ENCODE measurements at places on chromosomes 3 and 15.
A peak's percentile ranks its signal among the peaks of the same experiment; 100 is the strongest.

DNA sequence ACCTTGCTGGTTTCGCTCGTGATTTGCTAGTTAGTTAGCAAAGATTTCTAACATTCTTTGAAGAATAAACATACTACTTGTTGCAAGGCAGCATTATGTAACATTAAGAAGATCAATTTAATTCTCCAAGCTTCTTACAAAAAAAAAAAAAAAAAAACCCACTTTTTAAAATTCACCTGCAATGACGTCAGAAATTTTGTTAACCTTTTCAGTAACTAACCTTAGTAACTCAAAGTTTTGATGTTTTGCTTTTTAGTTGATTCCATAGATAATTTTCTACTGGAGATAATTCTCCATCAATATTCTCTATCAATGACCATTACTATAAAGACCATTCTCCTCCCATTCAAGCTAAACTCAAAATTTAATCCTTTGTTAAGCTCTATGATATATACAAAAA, 491.8 kb upstream of the TBL1XR1 start:
- DNase-seq, result no peak

GRCh38 chr3:107211608-107212007, 165.6 kb upstream of the CCDC54 start:
- DNase-seq, result no peak

- no peak for DNase-seq
Observed at GRCh38 chr15:39040861-39041260, 476.2 kb upstream of the RASGRP1 start.

- DNase-seq, result no peak
Observed at GRCh38 chr3:16399473-16399872, 114.0 kb downstream of the RFTN1 start.

DNA sequence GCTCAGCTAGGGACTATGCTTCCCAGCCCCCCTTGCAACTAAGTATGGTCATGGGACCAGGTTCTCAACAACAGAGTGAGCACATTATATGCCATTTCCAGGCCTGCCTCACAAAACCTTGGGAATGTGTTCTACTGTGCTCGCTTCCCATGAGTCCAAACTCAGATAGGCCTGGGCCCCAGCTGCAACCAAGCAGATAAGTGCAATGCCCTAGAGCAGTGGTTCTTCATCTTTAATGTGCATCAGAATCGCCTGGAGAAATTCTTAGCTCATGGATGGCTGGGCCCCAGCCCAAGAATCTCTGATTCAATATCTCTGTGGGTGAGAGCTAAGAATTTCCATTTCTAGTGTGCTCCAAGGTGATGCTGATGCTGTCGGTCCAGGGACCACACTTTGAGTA, 27.5 kb upstream of the TBC1D21 start:
- DNase-seq, result no peak

DNA sequence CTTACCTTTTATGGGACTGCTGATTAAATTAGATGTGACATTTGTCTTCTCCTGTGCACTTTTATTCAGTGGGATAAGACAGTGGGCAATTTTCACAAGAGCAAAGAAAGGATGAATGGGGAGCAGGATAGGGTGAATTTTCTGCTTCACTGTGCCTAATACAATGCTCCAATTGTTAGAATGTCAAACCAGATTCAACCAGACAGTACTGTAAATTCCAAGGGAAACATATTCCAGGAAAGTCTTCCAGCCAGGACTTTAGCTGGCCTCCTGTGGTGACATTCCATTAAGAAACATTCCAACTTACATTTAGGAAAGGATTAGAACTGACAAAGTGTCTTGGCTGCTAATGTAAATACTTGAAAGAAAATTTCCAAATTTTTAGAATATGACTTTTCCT, 100.1 kb upstream of the PROK2 start:
- DNase-seq, result no peak

DNA sequence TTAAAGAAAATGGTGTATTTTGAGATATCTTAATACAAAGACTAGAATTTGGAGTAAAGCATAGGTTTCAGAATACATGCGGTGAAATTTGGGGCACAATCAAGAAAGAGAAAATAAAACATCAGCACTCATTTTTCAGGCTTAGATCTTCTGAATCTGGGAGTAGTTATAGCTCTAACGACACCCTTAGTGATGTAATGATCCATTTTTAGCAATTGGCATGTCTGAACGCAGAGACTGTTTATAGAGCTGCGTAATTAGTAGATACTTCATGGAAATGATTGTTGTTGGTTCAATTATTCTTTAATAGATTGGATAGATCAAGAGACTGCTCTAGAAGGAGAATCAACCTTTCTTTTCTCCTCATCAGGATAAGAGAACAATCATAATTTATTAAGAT, 47.5 kb upstream of the SNRK start:
- DNase-seq, result no peak

GRCh38 chr3:12719984-12720898, 38.8 kb downstream of the TMEM40 start:
- peak; percentile 91 for DNase-seq

- DNase-seq, result no peak
Observed at GRCh38 chr15:57302640-57303257, 73.6 kb upstream of the CGNL1 start.

- no peak for DNase-seq
Observed at GRCh38 chr3:43688245-43688650, 2.5 kb upstream of the ABHD5 start.

GRCh38 chr3:157981819-157982218, 124.4 kb downstream of the SHOX2 start:
- no peak for DNase-seq

- peak; percentile 94 for DNase-seq
Observed at GRCh38 chr15:95169541-95170459, 938.4 kb downstream of the MCTP2 start.

- DNase-seq, result no peak
Observed at GRCh38 chr3:22199095-22199494, 448.1 kb upstream of the ZNF385D start.

DNA sequence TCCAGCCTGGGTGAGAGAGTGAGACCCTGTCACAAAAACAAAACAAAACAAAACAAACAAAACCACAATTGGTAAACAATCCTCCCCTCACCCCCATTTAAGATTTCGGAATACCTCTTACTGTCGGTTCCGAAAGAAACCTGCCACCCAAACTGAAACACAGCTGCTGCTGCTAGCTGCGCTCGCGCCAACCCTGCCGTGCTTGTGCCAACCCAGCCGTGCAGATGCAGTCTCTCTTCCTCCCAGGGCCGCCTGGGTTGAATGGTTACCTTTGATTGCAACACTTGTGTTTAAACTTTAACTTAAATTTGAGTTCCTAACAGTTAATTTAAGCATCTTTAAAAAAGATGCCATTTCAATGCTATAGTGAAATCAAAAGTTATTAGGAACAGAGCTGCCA, 28.5 kb upstream of the SPTBN5 start:
- no peak for DNase-seq

- DNase-seq, result no peak
Observed at GRCh38 chr3:4376499-4376898, 73.3 kb downstream of the SETMAR start.

DNA sequence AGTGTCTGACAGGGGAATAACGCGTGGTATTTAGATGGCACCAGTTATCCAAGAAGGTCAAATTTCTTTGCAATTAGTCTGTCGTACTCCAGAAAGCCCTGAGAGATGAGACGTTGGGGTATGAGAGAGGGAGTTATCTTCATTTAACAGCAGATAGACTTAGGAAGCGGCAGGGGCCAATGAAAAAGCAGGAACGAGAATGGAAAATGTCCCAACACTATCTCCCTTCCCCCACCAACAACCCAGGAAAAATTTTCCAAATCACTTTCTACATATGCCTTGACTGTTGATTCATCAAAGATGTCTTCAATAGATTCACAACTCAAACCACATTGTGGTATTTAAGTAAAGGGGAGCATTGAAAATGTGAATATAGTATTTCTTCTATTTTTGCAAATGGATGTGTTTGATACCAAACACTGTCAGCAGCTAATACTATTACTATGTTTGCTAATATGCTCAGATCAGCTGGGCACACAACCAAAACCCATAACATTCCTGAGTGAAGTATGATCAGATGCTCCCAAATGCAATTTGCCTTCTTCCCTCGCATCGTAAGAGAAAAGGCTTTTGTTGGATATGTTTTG, 13.3 kb upstream of the GREM1 start:
- no peak for DNase-seq

GRCh38 chr15:82047453-82048400, 1.9 kb upstream of the MEX3B start:
- peak; percentile 72 for DNase-seq

DNA sequence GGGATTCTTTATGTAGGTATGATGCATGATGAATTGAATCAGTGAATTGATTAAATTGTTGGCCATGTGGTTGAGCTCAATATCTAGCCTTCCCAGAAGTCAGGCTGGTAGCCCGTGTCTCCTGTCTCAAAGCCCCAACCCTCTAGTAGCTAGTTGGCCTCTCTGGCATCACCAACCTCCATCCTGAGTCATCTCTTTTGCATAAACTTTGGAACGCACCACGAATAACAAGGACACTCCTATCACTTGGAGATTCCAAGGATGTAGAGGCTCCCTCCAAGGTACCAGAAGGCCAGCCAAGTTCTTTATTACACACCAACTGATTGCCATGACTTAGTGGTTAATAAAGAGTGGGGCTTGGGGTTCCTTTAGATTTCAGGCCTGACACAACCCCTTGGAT, 148.4 kb downstream of the APBA2 start:
- no peak for DNase-seq

- no peak for DNase-seq
Observed at GRCh38 chr15:74815121-74815934, 2.7 kb downstream of the LMAN1L start.

DNA sequence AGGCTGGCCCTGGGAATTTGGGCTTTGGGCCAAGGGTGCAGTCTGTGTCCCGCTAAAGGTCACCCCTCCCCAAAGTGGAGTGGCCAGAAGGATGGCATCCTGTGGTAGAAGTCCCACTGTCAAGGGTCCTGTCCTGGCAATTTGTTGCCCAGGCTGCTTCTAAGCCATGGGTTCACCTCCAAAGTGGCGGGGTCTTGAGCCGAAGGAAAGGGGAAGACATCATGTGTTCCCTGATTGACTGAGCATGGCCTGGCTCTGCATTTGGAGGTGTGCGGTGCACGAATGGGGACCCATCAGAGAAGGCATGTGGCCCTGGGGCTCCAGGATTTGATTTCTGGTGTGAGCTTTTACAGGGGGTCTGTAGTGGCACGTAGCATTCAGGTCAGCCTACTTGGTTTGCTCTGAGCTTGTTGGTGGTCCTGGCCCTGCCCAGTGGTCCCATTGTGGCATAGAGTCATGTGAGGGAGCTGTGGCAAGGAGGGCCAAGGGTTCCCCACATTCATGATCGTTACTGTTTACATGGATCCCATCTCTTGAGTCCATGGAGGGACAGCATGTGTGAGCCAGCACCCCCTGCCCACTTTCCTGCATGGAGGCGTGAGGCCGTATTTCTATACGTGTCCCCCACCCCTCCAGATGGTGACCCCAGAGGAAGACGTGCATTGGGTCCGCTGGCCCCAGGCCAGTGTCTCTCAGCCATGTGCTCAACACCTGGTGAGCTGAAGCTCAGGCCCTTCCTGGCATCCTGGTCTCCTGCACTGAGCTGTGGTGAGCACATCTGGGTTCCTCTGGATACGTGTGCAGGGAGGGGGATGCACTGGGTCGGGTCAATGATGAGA, 225.1 kb downstream of the SNRPN start:
- DNase-seq, result no peak

DNA sequence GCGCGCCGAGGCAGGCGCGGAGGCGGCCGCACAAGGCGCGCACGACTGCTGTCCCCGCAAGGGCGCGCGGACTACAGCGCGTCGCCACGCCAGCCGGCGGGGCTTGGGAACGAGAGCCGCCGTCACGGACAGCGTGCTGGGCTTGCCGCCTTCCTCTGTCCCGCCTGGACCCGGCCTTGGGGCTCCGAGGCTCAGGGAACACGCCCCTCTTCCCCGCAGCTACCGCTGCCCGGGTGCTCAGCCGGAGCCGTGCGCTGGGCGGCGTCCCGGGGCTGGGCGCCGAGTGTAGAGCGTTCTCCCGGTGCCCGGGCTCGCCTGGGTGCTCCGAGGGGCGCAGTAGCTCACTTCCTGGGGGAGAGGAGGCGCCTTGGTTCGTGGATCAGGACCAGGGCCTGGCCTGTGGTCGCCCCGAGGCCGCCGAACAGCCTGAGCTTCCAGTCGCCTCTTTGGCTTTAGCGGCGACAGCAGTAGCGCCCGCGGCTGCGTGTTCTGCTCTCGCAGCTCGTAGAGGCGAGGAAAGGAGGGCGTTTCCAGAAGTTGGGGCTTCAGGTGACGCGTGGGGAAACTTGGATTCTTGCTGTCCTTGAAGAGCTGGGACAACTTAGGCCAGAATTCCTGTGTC, 226.7 kb upstream of the C2CD4B start:
- DNase-seq, result peak; percentile 60

GRCh38 chr3:126582311-126582710, 23.6 kb upstream of the C3orf22 start:
- DNase-seq, result no peak

DNA sequence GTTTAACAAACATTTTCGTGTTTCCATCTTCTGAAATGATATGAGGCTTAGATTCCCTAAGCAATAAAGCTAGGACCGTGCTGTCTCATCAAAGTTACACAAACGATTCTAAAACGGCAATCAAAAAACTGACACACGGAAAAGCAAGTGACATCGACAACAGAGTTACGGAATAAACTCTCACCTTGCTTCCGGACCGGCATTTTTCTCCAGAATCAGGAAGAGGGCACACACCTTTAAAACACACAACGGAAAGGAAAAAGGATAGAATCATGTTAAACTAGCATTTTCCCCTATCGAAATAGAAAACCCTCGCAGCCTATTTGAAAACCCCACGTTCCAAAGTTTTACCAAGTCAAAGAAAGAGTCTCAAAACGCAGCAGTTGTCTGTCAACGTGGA, 1.4 kb downstream of the DLG1 start:
- peak; percentile 15 for DNase-seq

GRCh38 chr3:17942856-17943255, 200.4 kb upstream of the TBC1D5 start:
- no peak for DNase-seq

DNA sequence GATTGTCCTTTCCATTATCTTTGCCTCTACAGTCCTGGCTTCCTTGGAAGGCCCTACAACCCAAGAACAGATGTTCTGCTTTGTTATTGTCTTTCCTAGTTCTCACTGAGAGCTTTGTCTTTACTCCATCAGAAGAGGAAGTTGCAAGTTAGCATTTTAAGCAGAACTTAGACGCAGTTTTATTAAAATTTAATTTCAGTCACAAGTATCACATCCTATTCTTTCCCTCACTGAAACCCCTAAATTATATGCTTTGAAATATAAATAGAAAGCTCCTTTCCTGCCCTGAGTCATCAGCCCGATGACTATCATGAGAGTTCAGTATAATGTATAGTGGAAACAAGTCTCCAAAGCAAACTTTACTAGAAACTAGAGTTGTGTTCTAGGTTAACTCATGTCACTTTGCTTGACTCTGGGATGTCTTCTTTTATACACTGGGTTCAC, 291.2 kb upstream of the RBMS3 start:
- no peak for DNase-seq

DNA sequence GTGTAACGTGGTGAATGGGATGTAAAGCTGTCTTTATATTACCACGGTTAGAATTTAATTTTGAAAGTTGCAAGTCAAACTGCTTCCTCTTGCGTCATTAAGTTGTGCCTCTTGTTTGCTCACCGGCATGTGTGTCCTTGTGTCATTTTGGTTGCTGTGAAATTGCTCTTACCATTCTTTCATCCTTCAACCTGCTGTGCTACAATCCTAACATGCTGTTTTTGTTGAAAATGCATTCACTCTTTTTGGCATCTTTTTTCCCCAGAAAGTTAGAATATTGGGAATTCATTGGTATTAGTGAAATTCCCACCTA, 164.7 kb downstream of the PGPEP1L start:
- no peak for DNase-seq

Measured in brain (organoid and tissue), 16 donors.